ENCODE measurements at places on chromosomes 5 and 9.

GRCh38 chr5:54178207-54178606, 132.2 kb downstream of the ARL15 start:
- no peak for DNase-seq

GRCh38 chr5:159345336-159345735, 15.0 kb upstream of the IL12B start:
- no peak for DNase-seq

- no peak for DNase-seq
Observed at GRCh38 chr5:142117579-142118151, 9.1 kb downstream of the NDFIP1 start.

GRCh38 chr5:60522292-60522905, 177.6 kb downstream of the DEPDC1B start:
- no peak for DNase-seq

- no peak for DNase-seq
Observed at GRCh38 chr9:74951107-74951720, 1.5 kb downstream of the C9orf40 start.

- no peak for DNase-seq
Observed at GRCh38 chr5:142946547-142947426, 176.6 kb downstream of the ARHGAP26 start.

DNA sequence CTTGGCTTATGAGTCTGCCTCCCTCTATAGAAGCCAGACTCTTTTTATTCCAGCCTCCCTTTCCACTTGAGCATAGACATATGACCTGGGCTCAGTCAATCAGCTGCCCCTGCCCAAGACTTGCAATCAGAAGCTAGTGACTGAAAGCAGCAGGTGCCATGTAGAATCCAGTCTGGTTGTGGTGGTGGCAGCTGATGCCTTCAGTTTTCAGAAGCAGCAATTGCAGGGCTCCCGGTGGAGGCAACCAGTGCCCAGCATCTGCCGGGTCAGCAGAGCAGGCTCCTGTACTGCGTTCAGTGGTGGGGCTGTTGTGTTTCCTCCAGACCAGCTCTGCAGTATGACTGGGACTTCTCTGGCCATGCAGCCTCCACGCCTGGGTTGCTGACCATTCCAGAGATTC, 53.9 kb upstream of the PALM2AKAP2 start:
- no peak for DNase-seq

GRCh38 chr9:21969951-21970799, 24.0 kb downstream of the CDKN2A start:
- DNase-seq, result no peak

- DNase-seq, result no peak
Observed at GRCh38 chr9:34576597-34577399, 12.7 kb downstream of the CNTFR start.

DNA sequence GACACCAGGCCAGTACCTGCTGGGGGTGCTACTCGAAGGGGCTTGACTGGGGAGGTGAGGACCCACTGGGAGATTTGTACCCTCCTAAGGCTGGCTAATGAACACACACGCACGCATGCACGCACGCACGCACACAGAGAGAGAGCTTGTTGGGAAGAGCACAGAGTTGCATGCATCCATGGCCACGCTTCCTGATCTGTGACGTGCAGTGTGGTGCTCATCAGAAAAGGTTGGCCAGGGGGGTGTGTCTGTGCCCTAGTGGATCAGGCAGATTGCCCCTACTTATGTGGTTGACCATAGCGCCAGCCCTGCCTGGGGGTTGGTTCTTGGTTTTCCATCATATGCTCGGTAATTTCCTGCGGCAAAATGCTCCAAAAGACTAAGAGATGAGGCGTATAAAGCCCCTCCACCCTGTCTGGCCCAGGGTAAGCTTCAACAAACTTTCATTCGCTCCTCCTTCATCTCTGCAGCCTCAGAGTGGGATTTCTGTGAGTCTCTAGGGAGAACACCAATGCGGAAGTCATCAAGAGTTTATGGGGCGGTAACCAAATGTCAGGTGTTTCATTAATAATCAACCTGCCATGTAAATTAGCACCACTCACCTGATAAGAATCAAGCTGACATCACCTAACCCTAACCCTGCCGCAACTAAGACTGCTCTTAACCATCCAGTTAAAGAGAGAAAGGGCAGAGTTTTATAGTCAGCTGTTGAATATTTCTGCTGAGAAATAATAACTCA, 8.0 kb upstream of the GFI1B start:
- DNase-seq, result no peak
